Pulmonary artery endothelial cell (primary cell): ENCODE measurements at places on chromosomes 2 and 18. TPM values are rescaled to one million over a fixed set of nuclear protein-coding genes. Genes with fewer than 3 reads are reported as not detected.

GRCh38 chr18:13401404-13401803 is 182.8 kb downstream of the LDLRAD4 start:
- no peak for DNase-seq

The SERPINB11 gene
- not detected in 2 replicates for total RNA-seq

GRCh38 chr18:33706391-33706790 is 128.4 kb downstream of the ASXL3 start:
- no peak for DNase-seq

DNA sequence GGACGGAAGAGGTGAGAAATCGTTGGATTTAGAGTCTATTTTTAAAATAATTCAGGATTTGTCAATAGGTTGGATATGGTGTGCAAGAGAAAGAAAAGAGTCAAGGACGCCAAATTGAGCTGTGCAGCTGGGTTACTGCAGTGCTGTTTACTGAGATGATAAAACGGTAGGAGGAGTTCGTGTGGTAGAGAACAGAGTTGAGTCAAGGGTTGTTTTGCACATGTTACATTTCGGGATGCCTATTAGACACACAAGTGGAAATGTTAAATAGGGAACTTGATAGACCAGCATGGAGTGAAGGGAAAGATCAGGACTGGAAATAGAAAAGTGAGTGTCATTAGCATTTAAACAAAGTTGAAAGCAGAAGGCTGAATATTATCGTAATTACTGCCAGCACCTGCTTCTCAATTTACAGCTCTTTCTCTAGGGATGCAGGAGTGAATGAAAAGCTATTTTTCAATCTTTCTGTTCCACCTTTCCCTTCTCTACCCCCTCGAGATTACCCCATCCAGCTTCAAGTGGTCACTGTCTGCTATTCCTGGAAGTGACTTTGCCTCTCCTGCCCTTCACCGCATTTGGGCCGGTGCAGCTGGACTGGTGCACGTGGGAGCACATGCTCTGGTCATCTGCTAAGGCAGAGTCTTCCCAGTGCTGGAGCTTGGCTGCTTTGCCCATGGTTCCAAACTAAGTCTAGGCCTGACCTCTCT is 30.3 kb downstream of the GPR75 start:
- DNase-seq, result no peak

The PCARE gene
- not detected in 2 replicates for total RNA-seq

The IL36B gene
- not detected in 2 replicates for total RNA-seq

DNA sequence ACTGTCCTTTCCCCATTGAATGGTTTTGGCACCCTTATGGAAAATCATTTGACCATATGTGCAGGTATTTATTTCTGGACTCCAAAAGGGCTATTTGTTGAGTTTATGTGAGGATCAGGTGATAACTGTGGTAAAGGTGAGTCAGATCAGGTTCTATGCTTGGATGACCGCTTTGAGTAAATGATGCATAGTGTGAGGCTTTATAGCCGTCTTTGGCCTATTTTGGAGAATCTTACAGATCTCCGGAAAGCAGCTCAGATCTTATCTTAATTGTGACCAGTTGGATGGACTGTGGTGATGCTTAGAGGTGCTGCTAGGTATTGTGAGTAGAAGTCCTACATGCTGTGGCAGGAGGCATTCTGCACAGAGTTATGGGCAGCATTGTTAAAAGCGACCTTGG is 126.2 kb downstream of the METTL8 start:
- no peak for DNase-seq

GRCh38 chr18:27717250-27717649 is 459.7 kb downstream of the CDH2 start:
- DNase-seq, result no peak

- DNase-seq, result no peak
Measured at GRCh38 chr2:167420211-167420610, 531.9 kb downstream of the XIRP2 start.

- DNase-seq, result peak; percentile 67
Measured at GRCh38 chr2:152505495-152505906, 170.5 kb downstream of the FMNL2 start.

DNA sequence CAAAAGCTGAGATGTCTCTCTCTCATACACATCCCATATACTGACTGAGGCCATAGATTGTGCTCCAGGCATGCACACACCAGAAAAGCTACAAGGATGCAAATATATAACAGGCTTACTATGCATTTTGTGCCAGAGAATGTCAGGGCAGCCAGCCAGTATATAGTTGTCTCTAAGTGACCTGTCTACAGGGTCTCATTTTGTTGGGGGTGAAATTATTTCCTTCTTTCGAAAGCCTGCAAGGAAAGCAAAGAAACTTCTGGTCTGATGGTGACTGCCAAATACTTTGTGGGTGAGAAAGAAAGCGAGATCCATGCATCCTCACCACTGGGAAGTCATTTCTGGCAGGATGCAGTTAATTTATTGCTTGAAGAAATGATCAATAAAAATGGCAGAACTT is 70.2 kb downstream of the CDCA7 start:
- DNase-seq, result no peak

DNA sequence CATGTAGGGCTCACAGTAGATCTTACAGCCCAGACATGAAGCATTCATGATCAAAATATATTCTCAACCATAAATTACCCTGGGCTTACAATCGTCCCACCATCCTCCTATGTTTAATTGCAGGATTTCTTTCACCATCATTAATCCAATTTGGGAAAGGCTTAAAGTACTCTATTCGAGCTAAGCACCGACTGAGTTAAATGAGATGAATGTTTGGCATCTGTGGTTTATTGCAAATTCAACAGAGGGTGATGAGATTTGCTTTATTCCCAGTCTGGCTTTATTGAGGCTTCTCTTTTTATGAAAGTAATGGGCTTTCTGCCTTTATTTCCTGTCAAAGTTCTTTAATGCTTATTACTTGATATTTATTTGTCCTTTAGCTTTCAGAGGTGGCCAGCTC is 159.0 kb downstream of the METTL4 start:
- no peak for DNase-seq

DNA sequence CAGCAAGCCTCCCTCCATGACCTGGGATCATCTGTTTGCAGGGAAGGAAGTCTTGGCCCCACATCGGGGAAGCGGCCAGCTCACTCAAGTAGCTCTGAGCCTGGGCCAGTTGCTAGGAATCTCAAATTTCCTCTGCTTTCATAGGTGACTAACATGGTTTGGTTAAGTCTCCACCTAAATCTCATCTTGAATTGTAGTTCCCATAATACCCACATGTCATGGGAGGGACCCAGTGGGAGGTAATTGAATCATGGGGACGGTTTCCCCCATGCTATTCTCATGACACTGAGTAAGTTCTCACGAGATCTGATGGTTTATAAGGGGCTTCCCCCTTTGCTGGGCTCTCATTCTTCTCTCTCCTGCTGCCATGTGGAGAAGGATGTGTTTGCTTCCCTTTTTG is 75.2 kb downstream of the LBH start:
- no peak for DNase-seq

DNA sequence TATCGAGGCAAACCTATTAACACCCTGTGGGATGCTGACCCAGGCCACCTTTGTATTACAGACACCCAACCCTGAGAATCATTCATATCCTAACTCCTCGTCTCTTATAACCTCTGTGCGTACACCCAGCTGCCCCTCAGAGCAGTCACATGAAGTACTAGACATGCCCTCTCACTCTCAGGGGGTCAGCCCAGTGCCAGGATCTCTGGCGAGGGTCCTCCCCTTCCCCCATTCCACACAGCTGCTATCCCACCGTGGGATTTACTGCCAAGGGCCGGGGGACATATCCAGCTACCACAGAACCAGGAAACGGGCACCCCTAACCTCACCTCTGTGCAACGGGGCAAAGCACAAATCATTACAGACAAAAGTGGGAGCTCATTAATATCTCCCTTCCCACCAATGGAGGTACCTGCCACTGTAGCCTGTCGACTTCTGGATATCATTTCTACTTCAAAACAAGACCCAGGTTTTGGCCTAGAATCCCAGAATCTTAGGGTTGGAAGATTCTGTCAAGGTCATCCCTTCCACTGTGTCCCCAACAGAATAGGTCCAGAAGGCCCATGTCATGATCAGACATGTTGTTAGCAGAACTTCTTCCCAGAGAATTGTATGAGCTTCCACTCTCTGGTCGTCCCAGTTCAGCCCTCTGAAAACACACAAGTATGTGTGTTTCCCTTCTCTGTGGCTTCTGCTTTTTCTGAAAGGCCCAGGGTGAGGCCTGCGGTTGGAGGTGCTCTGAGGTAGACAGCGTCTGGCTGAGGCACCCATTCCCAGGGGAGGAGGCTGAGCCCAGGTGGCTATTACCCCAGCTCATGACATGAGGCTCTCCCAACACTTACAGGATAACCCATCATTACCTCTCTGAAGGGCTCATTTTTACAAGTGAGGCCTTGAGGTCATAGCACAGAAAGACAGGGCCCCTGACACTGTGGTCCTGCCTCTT is 1.7 kb downstream of the TMBIM1 start:
- DNase-seq, result no peak

DNA sequence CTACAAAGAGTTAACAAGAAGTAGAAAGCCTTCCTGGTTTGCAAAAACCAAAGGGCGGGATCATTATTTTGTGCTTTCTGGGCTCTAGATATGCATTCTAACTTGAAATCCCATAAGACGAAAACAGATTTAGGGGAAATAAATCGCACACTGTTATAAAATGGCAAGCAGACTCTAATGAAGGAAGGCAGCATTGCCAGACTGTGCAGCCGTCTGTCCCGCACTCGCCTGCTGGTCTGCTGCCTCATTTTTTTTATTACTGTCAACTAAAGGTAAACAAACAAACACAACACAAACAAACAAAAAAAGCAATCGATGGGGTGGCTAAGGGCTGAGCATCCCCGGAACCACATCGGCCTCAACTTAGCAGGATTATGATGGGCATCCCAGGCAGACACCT is 24.4 kb downstream of the ZNF521 start:
- DNase-seq, result no peak

The ATIC gene
- total RNA-seq, result 22.8 and 31.0 TPM in 2 replicates

The ZNF2 gene
- total RNA-seq, result 6.7 and 9.4 TPM in 2 replicates

- DNase-seq, result peak; percentile 59
Measured at GRCh38 chr2:190847504-190848081, 33.0 kb upstream of the GLS start.

- DNase-seq, result no peak
Measured at GRCh38 chr2:84965192-84965516, 5.8 kb upstream of the KCMF1 start.

- no peak for DNase-seq
Measured at GRCh38 chr2:37636381-37637066, 34.9 kb downstream of the CDC42EP3 start.

The POTEC gene
- not detected in 2 replicates for total RNA-seq

- no peak for DNase-seq
Measured at GRCh38 chr18:68181956-68182355, 533.0 kb downstream of the TMX3 start.

DNA sequence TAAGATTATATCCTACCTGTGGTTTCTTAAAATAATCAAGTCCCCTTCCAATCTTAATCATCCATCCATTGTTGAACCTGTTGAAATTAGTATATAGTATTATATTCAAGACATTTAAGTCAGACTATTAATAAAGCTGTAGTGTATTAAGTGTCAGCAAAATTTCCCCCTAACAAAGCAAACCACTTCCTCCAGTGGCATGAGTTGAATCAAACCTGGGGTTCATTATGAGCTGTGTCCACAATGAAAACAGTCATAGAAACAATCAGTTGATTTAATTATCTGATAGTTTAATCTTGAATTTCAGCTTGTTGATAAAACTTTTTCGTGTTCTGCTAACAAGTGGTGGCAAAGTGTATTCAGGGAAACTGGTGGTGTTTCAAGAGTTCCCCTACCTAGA is 11.3 kb downstream of the MITD1 start:
- no peak for DNase-seq

GRCh38 chr2:63818271-63818670 is 23.4 kb upstream of the UGP2 start:
- no peak for DNase-seq

DNA sequence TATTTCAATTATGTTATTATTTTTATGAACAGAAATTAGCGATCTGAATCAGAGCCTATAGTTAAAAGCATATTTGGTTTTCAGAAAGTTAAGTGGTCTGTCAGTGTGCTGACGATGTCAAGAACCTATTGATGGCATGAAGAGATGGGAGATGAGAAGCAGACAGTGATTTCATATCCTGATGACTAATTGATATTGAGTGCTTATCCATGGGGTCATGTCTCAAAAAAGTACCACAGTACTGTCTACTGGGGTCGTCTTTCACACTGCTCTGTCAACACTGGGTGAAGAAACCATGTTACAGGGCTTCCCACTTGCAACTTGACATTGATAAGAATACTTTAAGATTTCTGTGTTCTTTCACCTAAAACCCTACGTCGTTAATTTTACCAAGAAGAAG is 297.1 kb downstream of the AFF3 start:
- DNase-seq, result no peak

The MFSD2B gene
- 0.26 and 0.35 TPM in 2 replicates for total RNA-seq
